ENCODE measurements at places on chromosomes 13 and 19.

DNA sequence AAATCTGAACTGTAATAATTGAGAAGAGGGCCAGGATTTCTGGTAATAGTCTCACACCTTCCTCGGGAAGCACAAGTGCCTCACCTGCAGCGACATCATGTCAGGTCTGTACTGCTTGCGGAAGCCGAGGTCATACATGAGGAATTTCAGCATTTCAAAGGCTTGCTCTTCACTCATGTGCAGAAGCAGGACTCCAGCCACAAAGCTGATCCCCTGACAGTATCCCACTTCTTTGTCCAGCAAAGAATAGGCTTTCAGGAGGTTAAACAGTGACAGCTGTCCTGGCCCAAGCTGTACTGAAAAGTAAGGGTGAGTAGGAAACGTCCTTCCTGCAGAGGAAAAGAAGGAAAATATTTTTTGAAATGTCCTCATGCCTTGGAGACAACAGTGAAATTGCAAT lies 182.7 kb downstream of the TBC1D4 start:
- no peak for DNase-seq

GRCh38 chr13:75395901-75396300 lies 86.1 kb downstream of the TBC1D4 start:
- DNase-seq: no peak

- no peak for DNase-seq
These were observed 902 bp upstream of the ZNF428 start for GRCh38 chr19:43620061-43621001.

DNA sequence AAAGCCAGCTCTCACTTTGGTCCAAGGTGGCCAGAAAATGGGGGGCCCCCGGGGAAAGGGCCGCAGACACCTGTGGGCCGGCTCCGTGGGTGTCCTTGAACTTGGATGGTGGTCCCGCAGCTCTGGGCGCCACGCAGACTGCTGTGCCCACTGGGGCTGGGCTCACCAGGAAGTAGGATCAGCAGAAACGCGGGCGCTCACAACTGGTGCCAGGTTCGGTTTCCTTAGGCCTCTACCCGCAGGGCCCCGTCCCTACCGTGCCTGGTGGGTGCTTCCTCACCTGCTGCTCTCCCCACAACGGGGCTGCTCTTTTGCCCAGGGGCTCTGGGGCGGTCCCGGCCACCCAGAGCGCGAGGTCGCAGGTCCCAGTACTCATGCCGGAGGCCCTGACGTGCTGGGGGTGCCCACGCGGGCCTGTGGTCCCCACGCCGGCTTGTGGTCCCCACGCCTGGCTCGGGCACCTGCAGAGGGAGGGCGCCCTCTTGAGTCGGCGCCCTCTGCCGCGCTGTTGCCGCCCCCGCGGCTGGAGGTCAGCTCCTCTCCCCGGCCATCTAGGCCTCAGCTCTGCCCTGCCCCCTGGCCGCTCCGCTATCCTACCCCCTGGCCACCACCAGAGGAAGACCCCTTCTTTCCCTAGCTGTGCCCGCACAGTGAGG lies 1303.6 kb downstream of the UQCRFS1 start:
- no peak for DNase-seq

GRCh38 chr13:28532388-28533124 lies 37.6 kb upstream of the FLT1 start:
- DNase-seq: peak; percentile 33

DNA sequence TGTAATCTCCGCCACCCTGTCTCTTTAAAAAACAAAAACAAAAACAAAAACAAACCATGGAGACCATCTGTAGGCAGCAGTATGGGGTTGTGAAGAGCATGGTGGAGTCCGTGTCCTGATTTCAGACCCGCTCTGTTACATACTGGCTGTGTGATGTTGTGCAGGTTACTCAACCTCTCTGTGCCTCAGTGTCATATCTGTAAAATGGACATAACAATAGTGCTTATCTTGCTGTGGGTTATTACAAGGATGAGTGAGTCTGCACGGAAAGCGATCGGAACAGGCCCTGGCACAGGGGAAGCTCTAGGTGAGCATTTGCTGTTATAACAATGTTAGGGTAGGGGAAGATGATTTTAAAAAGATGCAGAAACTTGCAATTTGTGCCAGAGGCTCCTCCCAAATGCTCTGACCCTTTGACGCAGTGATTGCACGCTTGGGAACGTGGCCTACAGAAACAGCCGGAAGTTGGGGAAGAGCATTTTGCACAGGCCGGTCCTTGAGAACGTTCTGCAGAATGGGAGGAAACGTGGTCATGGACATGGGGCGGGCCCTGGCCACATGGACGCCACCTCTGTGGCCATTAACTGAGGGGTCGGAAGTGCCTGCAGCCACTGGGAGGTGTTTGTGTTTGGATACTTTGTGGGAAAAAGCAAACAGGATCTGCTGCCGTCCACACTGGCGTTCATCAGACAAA lies 15.7 kb upstream of the SELENOW start:
- no peak for DNase-seq

DNA sequence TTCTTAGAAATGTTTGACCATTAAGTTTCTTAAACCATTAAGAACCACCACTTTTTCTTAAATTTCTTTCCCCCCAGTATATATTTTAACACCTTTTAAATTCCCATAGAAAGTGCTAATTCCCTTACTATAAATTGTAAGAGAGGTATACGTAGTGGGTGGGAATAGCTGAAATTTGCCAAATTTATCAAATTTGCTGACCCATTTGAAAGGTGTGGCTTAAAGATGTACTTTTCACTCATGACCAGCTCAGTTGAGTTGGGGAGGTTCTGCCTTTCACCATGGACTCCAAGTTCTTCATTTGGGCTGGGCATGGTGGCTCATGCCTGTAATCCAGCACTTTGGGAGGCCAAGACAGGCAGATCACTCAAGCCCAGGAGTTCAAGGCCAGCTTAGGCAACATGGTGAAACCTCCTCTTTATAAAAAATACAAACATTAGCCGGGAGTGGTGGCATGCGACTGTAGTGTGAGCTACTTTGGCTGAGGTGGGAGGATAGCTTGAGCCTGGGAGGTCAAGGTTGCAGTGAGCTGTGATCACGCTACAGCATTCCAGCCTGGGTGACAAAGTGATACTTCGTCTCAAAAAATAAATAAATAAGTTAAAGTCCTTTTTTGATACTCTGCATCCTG lies 133.2 kb downstream of the MRPL57 start:
- no peak for DNase-seq

- no peak for DNase-seq
These were observed 63.0 kb downstream of the LRCH1 start for GRCh38 chr13:46615888-46616531.

All from suppressor macrophage (primary cell).